ENCODE measurements at places on chromosomes 4 and X.

DNA sequence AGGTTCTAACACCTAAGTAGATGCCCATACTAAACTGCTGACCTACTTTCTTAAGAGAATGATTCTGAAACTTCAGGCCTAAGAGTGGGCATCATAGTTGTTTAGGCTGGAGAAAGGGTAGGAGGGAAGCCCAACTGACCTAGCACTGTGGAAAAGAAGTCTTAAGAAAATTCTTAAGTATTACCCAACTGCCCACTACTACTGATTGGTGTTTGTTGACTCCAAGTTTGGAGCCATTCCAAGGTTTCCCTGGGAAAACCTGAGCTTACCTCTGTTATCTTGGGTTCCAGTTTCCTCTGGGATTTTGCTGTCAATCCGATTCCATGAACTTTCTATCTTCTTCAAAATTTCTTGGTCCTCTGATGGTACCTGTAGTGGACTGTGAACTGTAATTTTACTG lies 23.9 kb downstream of the ANKRD17 start:
- no peak for DNase-seq

DNA sequence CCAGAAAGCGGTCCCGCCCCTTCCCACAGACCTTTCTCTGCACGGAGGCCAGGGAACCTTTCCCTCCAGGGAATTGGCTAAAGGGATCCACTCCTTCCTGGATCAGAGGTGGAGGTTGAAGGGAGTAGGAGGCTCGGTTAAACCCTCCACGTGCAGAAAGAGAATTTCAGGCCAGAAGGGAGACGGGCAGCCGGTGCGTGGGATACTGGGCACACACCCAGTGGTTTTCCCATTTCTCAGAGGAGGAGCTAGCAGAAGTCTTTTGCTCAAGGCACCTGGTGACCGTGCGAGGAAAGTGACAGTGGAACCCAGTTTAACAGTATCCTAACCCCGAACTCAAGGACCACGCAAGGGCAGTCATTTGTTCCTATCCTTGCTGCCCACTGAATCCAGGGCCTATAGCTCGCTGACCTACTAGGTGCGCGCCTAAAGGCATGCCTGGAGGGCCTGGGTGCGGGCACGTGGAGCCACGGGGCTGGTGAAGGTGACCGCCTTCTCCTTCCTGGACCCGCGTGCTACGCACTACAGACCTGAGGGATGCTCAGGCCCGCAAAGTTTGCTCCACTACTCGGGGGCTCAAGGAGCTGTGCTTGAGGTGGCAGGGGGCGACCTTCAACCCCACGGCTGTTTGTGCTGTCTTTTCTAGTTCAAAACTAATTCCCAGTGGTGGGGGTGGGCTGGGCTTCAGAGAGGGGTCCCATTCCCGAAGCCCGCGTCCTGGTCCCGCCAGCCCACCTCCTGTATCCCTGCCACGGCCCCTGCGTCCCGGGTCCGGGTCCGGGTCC lies 587 bp upstream of the AFF2 start:
- no peak for DNase-seq

DNA sequence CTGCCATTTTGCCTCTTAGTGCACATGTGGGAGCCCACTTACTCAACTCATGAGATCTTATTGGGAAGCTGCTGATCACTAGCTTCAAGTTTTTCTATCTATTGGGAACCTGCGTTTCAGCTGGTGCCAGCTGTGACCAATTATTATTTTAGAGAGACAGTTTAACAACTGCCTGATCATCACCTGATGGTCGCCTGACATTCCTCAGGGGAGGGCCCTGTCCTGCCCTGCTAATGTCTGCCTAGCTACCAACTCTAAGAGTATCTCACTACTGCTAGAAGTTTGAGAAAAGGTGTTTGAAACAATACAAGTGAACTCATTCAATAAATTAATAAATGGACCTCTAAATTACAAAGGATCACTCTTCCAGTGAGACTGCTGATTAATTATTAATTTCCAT lies 95.5 kb downstream of the PCDH7 start:
- DNase-seq, result no peak

GRCh38 chrX:2931612-2932011 lies 2.5 kb upstream of the ARSD start:
- no peak for DNase-seq
